CD4-positive, alpha-beta T cell treated with Interleukin-4 for 1 hour (primary cell): ENCODE measurements at places on chromosomes 7 and 10.

GRCh38 chr7:74501298-74501697 is 47.6 kb downstream of the GTF2IRD1 start:
- DNase-seq = no peak

DNA sequence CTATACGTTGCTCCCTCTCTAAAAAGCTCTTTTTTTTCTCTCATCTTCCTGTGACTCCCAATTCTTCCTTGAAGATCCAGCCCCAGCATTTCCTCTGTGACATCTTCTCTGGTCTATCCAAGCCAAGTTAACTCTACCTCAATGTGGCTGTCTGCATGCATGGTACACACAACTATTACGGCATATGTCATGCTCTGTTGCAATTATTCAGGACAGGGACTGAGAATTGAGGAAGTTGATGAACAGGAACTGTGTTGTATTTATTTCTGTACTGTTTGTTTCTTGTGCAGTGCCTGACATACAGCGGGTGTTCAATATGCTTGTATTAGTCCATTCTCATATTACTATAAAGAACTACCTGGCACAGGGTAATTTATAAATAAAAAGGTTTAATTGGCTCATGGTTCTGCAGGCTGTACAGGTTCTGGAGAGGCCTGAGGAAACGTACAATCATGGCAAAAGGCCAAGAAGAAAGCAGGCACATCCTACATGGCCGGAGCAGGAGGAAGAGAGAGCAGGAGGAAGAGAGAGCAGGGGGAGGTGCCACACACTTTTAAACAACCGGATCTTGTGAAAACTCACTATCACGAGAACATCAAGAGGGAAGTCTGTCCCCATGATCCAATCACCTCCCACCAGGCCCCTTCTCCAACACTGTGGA is 6.3 kb downstream of the TRPV5 start:
- DNase-seq = no peak

- DNase-seq = no peak
These were observed 22.5 kb downstream of the TRDMT1 start for GRCh38 chr10:17179002-17179401.

- DNase-seq = no peak
These were observed 56.6 kb downstream of the MPLKIP start for GRCh38 chr7:40077849-40078248.

- DNase-seq = peak; percentile 35
These were observed 24.3 kb upstream of the CPA2 start for GRCh38 chr7:130242198-130243014.

GRCh38 chr10:14008740-14009080 is 322.0 kb downstream of the FRMD4A start:
- no peak for DNase-seq

- no peak for DNase-seq
These were observed 2.0 kb downstream of the RTKN2 start for GRCh38 chr10:62266611-62267010.

DNA sequence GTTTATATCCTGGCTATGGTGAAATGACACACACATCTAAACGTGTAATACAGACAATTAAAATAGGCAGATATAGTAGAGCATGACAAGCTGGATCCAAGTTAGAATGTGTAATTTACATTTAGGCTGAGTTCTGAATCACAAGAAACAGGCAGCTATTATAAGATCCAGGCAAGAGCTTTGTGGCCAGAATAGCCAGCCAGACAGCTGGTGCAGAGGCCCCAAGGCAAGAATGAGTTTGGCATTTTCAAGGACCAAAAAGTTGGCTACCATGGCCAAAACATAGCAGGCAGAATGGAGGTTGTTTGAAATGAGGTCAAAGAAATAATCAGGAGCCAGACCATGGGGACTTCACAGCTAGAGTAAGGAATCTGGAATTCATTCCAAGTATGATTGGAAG is 281.7 kb downstream of the MTERF1 start:
- DNase-seq = no peak

- DNase-seq = no peak
These were observed 3.3 kb downstream of the CASD1 start for GRCh38 chr7:94512735-94513564.

DNA sequence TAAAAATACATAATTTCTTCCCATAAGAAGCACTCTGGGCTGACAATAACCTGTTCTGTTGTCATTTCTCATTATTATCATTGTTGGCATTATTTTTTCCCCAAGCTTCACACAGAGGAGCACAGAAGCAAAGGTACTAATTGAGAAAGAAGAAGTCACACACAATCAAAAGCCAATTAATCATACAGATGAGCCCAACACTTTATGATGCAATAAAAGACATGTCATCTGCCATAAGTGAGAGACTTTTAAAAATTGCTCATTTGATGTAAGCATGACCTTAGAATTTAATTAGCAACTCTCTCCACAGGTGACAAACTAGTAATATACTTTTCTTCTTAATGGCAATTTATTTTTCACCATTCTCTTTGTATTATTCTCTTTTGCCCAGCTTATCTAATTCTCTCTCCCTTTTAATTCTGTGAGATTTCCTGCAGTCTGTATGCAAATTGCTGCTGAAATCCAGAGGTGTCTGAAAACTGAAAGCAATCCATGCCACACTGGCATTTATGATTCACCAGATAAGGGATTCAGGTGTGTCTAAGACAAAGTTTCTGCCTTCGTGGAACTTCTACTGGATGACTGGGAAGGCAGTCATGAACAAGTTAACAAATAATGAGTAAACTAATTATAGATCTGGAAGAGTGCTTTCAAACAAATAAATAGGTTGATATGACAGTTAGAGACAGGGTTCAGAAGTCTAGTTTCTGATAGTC is 203.5 kb downstream of the CHCHD3 start:
- DNase-seq = no peak

- no peak for DNase-seq
These were observed 32.3 kb downstream of the CHAT start for GRCh38 chr10:49645871-49646870.

DNA sequence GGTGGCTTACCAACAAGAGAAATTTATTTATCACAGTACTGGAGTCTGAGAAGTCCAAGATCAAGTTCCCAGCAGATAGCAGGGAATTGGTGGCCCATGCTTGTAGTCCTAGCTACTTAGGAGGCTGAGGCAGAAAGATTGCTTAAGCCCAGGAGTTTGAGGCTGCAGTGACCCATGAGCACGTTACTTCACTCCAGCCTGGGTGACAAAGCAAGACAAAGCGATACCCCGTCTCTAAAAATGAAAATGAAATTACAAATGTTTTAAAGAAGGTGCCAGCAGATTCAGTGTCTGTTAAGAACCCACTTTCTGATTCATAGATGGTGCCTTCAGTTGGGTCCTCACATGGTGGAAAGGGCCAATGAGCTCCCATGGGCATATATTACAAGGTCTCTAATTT is 20.6 kb upstream of the ARHGAP12 start:
- no peak for DNase-seq

- DNase-seq = no peak
These were observed 109.3 kb downstream of the ETV1 start for GRCh38 chr7:13879994-13880686.

- no peak for DNase-seq
These were observed 75.9 kb downstream of the BMPER start for GRCh38 chr7:33981226-33981625.

DNA sequence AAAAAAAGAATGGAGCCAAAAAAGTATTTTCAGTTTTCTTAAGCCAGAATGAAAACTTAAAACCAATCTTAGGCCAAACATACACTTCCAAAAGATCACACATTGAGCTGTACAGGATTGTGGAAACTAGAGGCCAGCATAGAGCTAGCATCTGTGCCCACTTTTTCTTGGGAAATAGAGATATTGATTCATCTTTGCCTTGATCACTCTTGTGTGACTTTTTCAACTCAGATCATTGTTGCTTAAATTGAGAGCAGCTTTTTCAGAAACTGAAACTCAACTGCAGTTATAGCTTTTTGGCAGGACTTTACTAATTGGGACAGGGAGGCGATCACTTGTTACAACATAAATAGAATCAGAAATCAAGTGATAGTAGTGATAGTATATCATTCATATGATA is 132.2 kb downstream of the PRKG1 start:
- no peak for DNase-seq

DNA sequence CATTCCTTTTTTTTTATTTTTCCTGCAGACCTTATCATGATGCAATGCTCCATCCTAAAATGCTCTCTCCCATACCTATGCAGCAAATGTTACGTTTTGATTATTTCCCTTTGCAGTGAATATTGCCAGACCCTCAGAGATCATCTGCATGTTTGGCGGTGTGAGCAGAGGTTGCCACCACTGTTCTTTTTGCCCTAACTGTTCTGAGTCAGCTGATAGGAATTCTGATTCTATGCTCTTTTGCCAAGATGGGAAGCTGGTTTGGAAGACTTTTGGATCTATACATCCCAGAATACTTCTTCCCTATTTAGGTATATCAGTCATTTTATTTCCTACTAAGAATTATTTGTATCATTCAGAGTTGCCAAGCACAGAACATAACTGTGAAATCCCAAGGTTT is 130.5 kb downstream of the KLF6 start:
- no peak for DNase-seq

- no peak for DNase-seq
These were observed 411.2 kb downstream of the GLRX3 start for GRCh38 chr10:130547368-130547767.

GRCh38 chr10:112490545-112490944 is 43.5 kb downstream of the VTI1A start:
- DNase-seq = no peak

DNA sequence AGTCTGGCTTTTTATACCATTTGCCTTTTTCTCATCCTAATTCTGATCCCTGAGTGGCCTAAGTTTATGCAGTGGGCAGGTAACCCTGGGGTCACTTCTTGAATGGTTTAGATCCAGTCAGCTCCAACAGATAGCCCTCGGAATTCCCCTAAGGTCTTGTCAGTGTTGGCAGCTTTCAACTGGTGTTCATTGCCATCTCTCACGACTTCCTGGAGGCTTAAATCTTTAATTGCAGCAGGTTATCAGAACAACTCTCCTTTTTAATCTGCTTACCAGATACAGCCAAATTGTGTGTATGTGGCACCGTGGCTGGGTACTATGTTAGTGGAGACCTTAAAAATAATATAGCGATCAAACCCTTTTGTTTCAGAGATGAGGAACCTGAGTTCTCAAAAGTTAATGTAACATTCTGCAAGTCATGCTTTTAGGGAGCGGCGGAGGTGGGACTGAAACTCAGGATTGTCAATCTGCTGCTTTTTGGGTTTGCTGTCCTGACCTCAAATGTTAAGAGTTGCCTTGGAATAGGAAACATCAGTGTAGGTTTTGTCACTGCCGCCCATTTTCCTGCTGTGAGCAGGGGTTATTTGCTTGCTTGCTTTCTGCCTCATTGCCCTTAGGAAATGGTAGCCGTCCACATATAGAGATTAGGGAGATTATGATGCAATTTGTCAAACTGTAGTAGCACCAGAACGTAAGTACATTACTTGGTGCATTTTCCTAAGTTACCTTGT is 818 bp downstream of the DLD start:
- peak; percentile 57 for DNase-seq

DNA sequence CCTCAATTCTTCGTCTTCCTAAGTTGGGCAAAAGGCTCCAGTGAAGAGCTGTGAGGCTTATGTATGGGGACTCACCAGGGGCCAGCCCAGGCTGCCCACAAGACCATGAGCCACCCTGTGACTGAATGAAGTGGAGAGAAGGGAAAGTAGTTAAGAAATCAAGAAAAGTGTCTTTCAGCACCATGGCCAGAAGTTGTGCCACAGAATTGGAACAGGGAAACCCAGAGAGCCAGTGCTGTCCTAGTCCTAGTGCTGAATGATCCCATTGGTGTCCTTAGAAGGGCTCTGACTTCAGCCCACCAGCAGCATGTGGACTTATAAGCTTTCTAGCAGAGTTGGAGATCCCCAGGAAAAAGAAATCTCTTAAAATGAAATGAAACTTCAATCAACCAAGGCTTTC is 37.0 kb upstream of the CCSER2 start:
- DNase-seq = no peak
